Sigmoid colon (tissue), 7 donors: ENCODE measurements at places on chromosomes 4 and X. TPM values are rescaled to one million over a fixed set of nuclear protein-coding genes. Genes with fewer than 3 reads are reported as not detected.

GRCh38 chrX:71532078-71532752 is 689 bp upstream of the OGT start:
- no peak for DNase-seq
- H3K27ac ChIP-seq, result peak overlapping the region; percentile 85
- no peaks in the 10 kb centered on the region for H3K36me3 ChIP-seq
- peak overlapping the region; percentile 73 for H3K4me3 ChIP-seq
- H3K27me3 ChIP-seq, result no peaks in the 10 kb centered on the region

DNA sequence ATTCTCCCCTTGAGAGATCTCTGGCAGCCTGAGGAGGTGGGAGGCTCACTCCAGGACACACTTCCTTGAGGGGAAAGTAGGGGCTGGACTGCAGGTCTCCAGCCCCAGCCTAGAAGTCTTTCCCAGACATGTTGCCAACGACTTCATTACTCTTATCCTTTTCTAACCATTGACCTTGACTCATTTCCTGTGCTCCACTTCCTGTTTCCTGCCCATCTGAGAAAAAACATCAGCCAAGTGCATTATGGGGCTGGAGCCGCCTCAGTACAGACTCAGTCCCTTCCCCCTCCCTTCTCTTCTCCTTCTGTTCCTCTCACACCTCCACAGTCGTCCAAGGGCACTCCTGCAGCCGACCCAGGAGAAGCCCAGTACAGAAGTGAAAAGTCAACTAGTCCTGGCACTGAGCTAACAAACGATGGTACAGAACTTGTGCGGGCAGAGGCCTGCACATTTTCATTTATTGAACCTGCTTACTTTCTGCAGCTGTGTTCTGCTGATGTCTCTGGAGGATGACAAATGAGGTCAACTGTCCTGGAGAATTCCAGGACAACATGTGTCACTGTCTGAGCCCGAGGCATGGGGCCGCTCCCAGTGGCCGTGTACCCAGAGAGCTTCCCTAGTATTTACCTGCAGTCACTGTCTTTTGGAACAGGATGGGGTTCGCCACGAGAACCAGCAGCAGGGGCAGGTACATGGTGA is 20.1 kb downstream of the GPR143 start:
- no peaks in the 10 kb centered on the region for H3K27me3 ChIP-seq
- no peak overlapping the region for H3K4me3 ChIP-seq
- H3K27ac ChIP-seq, result no peak overlapping the region
- H3K4me1 ChIP-seq, result no peaks in the 10 kb centered on the region
- no peak for DNase-seq
- H3K36me3 ChIP-seq, result no peaks in the 10 kb centered on the region

DNA sequence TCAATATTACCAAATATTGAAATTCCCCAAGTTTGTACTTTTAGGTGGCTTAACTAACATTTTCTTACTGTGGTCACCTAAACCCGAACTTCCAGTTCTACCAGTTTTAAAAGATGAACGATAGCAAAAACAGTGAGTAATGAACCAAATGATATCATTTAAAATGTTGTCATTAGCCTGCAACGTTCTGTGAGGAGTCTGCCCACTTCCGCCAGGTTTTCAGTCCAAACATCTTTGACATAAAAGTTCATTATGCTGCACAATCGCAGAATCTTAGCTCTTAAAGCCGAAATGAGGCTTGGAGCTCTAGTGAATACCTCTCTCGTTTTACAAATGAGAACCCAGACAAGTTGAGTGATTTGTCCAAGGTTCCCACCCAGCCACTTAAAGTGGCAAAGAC is 762 bp downstream of the PIGA start:
- no peaks in the 10 kb centered on the region for H3K27me3 ChIP-seq
- no peaks in the 10 kb centered on the region for H3K36me3 ChIP-seq
- H3K4me1 ChIP-seq, result no peaks in the 10 kb centered on the region
- H3K27ac ChIP-seq, result peak overlapping the region; percentile 83
- DNase-seq, result no peak

DNA sequence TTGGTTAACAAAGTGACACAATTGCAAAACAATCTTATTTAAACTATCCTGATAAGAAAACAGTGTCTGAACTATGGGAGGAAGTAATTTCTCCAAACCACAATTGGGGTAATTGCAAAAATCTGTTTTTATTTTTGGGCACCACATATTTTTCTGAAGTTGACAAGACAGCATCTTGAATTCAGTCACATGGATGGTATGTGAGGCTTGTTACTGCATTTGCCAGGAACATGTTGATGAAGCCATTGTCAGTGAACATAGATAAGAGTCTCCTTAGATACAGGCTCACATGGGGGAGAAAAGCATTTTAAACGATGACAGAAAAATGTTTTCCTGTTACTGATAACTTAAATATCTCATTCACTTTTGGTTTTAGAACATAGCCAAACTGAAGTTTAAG is 5.5 kb upstream of the USP53 start:
- H3K4me3 ChIP-seq, result no peak overlapping the region
- no peak overlapping the region for H3K27ac ChIP-seq
- H3K27me3 ChIP-seq, result no peaks in the 10 kb centered on the region
- no peaks in the 10 kb centered on the region for H3K4me1 ChIP-seq

DNA sequence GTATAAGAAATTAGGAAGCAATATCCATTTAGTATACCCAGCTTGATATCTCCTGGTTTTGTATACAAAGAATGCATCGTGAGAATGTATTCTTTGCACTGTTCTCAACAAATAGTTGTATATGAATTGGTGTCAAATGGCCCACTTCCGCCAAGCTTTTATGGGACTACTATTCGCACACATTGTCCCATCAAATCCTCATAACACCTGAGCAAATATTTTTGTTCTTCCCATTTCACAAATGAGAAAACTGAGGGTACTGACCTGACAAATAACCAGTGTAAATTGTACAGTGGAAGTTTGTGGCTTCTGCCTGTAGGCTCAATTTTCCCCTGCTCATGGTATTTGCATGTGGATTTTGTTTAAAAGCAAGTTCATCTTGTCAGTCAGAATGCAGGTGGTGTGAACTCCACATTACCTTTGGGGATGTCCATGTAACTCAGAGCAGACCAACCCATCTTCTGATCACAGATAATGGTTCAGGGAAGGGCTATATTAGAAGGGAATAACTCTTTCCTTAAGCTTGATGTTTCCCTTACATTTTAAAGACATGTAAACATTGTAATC is 51.5 kb upstream of the FAM241A start:
- H3K27ac ChIP-seq, result no peak overlapping the region
- DNase-seq, result no peak
- H3K4me1 ChIP-seq, result no peaks in the 10 kb centered on the region
- no peaks in the 10 kb centered on the region for H3K27me3 ChIP-seq
- H3K4me3 ChIP-seq, result no peak overlapping the region

DNA sequence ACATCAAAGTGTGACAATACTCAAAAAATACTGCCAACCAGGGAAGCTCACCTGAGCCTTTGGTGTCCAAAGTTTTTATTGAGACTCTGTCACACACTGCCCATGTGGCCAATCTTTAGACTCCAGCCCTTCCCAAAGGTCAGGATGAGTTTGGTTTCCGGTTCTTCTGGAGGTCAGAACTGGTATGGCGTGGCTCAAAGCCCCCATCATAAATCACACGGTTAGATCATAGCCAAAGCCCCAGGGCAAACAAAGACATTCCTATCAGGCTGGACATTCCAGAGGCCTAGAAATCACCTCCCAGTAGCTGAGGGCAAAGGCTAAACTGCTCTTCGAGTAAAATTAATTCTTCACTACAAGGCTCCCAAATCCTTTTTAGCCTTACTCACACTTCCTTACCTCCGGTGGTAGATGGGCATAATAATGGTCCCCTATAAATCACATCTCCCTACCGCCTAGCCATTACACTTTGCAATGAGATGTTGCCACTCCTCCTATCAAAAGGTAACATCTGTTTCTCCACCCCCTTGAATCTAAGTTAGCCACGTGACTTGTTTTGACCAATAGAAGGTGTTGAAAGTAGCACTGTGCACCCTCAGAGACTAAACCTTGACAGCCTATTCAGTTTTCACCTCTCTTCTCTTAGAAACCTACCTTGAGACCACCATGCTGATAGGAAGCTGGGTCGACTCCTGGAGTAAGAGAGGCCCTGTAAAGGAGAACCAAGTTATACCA is 137.8 kb upstream of the DUSP21 start:
- DNase-seq, result no peak
- H3K27ac ChIP-seq, result no peak overlapping the region
- no peaks in the 10 kb centered on the region for H3K36me3 ChIP-seq
- no peaks in the 10 kb centered on the region for H3K4me1 ChIP-seq
- H3K27me3 ChIP-seq, result no peaks in the 10 kb centered on the region
- H3K4me3 ChIP-seq, result no peak overlapping the region

- H3K27me3 ChIP-seq, result no peaks in the 10 kb centered on the region
- no peak for DNase-seq
- H3K4me1 ChIP-seq, result peaks cover 46% of the 10 kb centered on the region
- no peak overlapping the region for H3K27ac ChIP-seq
- H3K36me3 ChIP-seq, result no peaks in the 10 kb centered on the region
These were observed 34.2 kb downstream of the FAM193A start for GRCh38 chr4:2570551-2571222.

DNA sequence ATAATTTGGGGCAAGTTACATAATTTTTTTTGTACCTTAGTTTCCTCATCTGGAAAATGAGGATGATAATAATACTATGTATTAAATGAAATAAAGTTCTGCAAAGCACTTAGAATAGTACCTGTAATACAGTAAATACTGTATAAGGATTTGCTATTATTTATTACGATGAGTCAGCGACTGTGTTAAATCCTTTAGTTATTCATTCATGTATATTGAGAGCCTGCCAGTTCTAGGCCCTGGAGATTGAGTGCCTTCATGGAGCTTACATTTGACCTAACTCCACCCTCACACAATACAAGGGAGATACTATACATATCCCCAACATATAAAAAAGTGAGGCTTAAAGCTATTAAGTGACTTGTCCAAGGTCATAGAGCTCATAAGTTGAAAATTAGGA is 67.0 kb upstream of the CITED1 start:
- no peaks in the 10 kb centered on the region for H3K36me3 ChIP-seq
- no peak overlapping the region for H3K4me3 ChIP-seq
- H3K27me3 ChIP-seq, result no peaks in the 10 kb centered on the region
- H3K4me1 ChIP-seq, result no peaks in the 10 kb centered on the region

DNA sequence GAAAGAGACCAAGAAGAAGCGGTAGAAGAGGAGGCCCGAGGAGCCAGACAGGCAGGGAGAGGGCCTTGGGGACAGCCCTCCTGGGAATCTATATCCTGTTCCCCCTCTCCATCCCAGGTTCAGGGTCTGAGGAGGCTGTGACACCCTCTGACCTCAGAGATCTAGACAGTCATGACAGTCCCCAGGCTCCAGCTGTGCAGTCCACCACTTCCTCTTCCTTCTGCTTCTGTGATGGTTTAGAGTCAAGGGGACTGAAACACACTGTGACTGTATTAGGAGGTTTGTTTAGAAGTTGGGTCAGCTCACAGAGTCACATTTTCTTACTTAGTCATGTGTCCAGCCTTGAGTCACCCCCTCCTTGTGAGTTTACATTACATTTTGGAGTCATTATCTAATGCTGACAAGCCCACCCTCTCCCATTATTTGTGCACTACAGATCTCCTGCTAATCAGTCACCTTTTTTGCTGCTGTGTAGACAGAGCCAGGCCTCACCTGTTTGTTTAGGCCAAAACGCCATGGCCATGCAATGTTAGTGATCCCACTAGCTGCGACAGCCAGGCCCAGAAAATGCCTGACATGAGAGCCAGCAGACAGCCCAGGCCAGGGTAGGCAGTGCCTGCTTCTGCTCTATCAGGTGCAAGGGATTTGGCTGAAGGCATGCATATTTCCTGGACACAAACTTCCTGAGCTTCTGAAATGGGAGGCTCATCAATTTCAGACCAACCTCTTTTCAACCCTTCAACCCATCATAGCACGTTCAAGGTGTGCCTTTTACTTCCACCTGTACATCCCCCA is 26.0 kb downstream of the MANBA start:
- H3K27me3 ChIP-seq, result no peaks in the 10 kb centered on the region
- no peaks in the 10 kb centered on the region for H3K4me1 ChIP-seq
- H3K27ac ChIP-seq, result no peak overlapping the region

DNA sequence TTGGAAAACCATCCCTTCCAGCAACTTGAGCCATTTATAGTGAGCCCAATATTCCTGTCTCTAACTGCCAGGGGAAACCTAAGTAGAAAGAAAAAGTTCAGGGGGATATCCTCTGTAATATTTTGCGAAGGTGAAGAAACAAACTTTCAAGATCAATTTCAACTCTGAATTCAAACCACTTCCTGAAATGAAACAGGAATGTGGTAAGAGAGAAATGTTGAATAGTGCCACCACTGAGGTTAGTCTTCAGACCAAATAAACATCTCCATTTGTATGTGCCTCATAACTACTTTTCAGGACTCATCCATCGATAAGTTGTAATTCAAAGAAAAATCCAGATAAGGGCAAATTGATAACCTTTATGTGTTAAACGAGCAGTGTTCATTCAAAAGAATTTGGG is 128.7 kb downstream of the GABRB1 start:
- H3K36me3 ChIP-seq, result no peaks in the 10 kb centered on the region
- no peak for DNase-seq
- no peak overlapping the region for H3K27ac ChIP-seq

- no peak overlapping the region for H3K27ac ChIP-seq
- H3K4me1 ChIP-seq, result no peaks in the 10 kb centered on the region
- H3K36me3 ChIP-seq, result no peaks in the 10 kb centered on the region
- no peaks in the 10 kb centered on the region for H3K27me3 ChIP-seq
- no peak overlapping the region for H3K4me3 ChIP-seq
These were observed 14.3 kb downstream of the RRAGB start for GRCh38 chrX:55731826-55732225.

- DNase-seq, result no peak
- no peaks in the 10 kb centered on the region for H3K4me1 ChIP-seq
- H3K27me3 ChIP-seq, result no peaks in the 10 kb centered on the region
- H3K4me3 ChIP-seq, result no peak overlapping the region
These were observed 151.3 kb downstream of the COMMD8 start for GRCh38 chr4:47312170-47312569.

DNA sequence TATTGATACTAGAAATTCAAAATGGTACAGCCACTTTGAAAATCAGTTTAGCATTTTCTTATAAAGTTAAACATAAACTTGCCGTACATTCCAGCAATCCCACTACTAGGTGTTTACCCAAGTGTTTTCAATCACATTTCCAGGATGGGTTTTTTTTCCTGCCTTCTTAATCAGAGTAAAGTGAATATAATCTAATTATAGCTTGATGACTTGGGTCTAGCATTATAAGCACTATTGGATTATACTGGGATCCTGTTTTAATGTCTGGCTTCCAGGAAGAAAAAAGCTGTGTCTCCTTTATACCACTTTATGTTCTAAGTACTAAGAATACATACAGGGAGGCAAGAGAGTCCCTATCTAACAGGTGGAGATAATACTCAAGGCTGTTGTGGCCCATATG is 103.3 kb upstream of the KLHL13 start:
- no peaks in the 10 kb centered on the region for H3K4me1 ChIP-seq
- no peak for DNase-seq
- H3K27me3 ChIP-seq, result no peaks in the 10 kb centered on the region

DNA sequence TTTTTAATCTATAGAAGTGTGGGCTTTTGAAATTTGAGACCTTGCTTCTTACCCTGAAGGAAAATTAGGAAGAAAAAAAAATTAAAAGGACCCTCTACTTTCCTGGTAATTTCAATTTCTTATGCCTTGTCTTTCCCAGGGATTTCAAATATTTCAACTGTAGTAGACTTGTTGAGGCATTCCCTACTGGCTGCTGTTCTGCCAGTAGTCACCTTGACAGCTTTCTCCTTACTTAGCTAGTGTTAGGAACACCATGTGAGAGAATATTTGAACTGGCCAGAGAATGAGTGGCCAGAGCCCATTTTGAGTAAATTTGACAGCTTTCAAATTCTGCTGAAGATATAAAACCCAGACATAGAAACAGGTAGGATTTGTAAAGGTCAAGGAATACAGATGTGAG is 24.0 kb upstream of the GBA3 start:
- no peaks in the 10 kb centered on the region for H3K4me1 ChIP-seq
- no peak overlapping the region for H3K4me3 ChIP-seq
- H3K36me3 ChIP-seq, result no peaks in the 10 kb centered on the region
- no peaks in the 10 kb centered on the region for H3K27me3 ChIP-seq

Gene KLHL13
- polyA plus RNA-seq, result 1.2 TPM

Gene DCX
- under 0.01 TPM for polyA plus RNA-seq

Gene GDPD2
- 8.7 TPM for polyA plus RNA-seq

Gene DKC1
- 24.0 TPM for polyA plus RNA-seq
